ENCODE measurements at places on chromosomes 3 and 15. TPM values are rescaled to one million over a fixed set of nuclear protein-coding genes. Genes with fewer than 3 reads are reported as not detected.

DNA sequence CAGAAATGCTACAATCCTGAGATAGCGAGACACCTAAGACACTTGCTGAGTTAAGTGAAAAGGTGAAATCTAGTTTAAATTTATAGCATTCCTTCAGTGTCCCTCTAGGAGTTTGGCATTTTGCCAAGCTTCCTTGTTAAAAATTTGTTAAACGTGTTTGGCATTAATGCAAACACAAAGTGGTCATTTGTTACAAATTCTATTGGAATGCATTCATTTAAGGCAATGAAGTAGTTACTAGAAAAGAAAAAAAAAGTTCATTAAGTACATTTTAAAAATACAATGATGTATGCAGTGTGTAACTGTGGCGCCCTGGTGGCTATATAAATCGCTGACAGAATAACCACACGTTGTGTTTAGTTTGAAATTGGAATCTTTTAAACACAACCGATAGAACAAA lies 31.3 kb upstream of the WNT5A start:
- DNase-seq = no peak

- DNase-seq = no peak
Measured at GRCh38 chr15:90205886-90206285, 4.8 kb downstream of the SEMA4B start.

- peak; percentile 32 for DNase-seq
Measured at GRCh38 chr15:66849393-66849745, 147.3 kb downstream of the SMAD6 start.

PLA2G4F gene
- polyA plus RNA-seq = not detected

OR5K2 gene
- not detected for polyA plus RNA-seq

SLC28A1 gene
- not detected for polyA plus RNA-seq
